ENCODE measurements at places on chromosomes 13 and 19.

DNA sequence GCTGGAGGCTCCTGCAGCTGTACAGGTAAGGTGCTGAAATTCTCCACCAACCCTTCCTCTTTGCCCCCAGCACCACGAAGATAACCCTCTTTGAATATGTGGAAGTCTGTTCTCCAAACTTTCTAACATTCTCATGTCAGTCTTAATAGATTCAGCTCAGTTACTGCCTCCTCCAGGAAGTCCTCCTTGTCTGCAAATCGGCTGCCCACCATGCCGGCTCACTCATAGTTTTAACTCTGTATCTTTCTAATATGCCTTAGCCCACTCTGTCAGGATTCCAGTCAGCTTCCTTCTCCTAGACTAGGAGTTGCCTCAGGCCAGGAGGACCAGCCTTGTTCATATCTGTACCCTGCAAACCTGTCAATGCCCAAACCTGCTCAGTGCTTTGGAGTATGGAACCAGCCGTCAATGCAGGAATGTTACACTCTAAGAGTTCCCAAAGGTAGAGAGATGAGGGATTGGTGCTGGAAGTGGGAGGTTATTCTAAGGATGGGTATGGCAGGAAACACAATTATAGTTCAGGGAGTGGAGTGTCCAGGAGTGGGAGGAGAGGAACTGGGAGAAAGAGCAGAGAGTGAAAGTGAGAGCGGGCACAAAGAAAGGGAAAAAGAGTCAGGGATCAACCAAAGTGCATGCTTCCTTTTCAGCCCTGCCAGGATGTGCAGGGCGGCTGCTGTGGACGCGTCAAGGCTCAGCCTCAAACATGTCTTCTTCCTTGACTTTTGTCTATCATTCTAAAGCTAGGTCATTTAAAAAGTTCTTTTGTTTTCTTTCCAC, 38.0 kb upstream of the ALOX5AP start:
- DNase-seq: no peak

GRCh38 chr13:48448959-48449614, 36.2 kb upstream of the LPAR6 start:
- no peak for DNase-seq

- DNase-seq: peak; percentile 32
Observed at GRCh38 chr13:99617474-99618255, 116.4 kb downstream of the TM9SF2 start.

GRCh38 chr19:39257227-39257626, 8.6 kb upstream of the IFNL4 start:
- no peak for DNase-seq

DNA sequence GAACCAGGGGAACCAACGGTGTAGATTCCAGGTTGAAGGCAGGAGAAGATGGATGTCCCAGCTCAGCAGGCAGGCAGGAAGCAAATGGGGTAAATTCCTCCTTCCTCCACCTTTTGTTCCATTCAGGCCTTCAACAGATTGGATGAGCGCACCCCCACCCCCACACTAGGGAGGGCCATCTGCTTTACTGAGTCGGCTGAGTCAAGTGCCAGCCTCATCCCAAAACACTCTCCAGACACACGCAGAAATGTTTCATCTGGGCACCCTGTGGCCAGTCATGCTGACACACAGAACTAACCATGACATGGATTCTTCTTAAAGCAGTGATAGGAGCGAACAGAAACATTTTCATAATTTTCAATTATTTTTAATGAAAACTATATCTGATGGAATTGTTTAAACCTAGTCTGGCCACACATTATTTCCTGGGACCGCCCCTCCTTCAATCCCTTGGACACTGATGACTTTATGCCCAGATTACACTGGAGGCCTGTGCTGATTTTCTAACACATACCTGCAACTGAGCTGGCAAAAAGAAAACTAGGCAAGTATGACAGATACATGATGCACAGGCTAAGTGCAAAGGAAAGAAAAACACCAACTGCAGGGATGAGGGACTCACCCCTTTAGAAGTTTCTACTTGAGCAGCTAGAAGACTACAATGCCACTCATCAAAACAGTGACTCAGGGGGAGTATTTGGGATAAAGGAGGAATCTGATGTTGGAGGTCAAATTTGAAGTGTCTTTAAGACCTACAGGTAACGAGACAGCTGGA, 154.2 kb downstream of the TNFRSF19 start:
- no peak for DNase-seq

Measured in stimulated activated CD4-positive, alpha-beta T cell treated with anti-CD3 and anti-CD28 coated beads, Interleukin-1b, Interleukin-23, amount 100 ng/mL, for 48 hours (primary cell).